Stimulated activated CD8-positive, alpha-beta memory T cell treated with anti-CD3 and anti-CD28 coated beads, Interleukin-2, amount 100 ng/mL, for 1 hour (primary cell): ENCODE measurements at places on chromosomes 2 and 18.

DNA sequence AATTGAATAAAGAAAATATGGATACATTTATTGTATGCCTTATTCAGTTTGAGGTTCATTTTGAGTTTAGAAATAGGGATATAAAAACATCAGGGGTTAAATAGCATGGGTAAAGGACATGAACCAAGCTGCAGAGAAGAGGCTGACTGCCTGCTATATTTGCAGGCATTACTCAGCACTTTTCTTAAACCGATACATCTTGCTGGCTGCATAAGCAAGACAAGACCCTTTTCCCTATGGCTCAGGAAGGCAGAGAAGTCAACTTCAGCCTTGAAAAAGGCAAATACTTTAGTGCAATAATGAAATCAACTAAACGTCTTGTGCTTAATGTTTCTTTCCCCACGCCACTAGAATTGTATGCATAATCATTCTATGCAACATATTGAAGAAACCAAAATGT lies 36.4 kb downstream of the SCN1A start:
- DNase-seq, result no peak

GRCh38 chr2:104046466-104046865 lies 807.4 kb upstream of the POU3F3 start:
- DNase-seq, result no peak

DNA sequence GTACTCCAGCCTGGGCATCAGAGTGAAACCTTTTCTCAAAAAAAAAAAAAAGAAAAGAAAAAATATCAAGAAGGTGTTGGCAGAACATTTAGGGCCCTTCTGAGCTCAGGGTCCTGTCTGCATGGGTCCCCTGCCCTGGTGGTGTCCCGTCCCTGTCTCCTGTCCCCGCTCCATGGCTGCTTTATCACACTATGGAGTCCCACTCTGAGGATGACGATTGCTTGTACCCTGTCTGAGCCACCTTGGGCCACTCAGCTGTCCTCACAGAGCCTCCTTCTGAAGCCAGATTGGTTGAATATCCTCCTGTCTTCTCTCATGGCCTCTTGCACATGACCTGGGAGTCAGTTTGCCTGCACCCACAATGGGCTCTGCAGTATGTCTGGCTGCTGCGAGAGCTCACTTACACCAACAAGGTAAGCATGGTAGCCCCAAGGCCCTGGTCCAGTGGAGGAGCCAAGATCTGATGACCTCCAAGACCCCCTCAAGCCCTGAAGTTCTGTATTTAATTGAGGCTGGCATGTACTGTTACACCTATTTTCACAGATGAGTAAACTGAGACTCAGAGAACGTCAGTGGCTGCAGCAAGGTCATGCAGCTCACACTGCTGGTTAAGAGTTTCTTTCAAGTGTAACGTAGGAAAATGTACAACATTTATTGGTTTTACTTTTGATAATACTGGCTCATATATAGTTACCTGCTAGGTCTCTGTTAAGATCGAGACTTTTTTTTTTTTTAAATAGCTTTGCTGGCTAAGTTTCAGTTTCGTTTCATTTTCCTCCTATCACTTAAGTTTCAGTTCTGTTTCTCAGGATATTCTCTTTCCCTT lies 16.9 kb upstream of the ZCCHC2 start:
- no peak for DNase-seq

DNA sequence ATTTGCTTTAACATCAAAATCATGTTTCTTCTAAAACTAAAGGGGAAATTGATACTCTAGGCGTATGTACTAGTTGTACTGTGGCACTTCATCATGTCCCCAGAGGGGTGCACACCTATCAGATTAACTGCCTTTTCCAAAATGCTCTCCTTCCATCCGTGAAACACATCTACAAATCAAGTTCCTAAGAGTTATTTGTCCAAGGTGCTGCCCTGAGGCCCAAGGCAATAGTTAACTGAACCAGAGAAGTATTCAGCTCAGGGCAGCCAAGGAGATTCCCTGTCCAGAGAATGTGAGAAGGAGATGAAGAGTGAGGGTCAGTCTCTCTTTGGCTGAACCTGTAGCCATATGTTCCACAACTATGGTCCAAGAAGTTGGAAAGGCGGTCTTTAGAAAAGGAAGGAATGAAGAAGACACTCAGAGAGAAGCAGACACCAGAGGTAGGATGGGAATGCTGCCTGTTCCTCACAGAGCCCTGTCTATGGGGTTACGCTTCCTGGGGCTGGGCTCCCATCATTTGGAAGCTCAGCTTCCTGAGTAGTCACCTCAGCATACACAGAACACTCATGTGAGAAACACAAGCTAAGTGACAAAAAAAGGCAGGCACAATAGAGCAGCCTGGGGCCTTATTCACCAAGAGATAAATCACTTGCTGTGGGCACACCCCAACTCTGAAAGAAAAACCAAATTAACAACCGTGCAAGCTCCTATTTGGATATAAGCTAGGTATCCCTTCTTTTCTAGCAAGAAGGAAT lies 55.6 kb downstream of the ANKRD44 start:
- no peak for DNase-seq

GRCh38 chr2:127590386-127591190 lies 55.1 kb downstream of the MYO7B start:
- no peak for DNase-seq

DNA sequence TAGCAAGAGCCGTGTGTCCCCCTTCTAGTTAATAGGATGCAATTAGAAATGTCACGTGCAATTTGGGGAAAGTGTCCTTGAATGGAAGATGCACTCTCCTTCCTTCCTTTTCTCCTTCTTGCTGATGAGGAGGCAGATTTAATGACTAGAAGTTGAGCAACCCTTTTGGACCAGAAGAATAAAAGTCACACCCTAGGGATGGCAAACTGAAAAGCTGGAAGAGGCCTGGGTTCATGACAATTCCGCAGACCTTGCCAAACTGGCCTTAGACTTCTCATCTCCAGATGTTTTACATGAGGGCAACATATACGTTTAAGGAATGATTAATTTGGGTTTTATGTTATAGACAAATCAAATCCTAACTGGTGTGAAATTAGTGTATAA lies 38.6 kb upstream of the NCOA1 start:
- DNase-seq, result no peak

DNA sequence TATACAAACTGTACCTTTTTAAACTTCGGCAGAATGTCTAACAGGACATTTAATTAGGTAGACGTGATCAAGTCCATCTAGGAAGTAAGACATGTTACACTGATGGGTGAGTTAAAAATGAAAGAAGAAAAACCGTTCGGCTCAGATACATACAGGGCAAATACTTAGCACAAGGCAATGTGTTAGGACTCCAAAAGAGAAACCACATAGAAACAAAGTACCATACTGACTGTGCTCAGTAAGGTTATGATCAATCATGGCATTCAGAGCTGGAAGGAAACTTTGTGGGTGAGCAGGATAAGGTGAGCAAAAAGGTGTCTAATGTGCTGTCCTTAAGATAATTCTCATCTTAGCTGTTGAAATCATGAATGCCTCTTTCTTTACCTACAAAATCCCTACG lies 211.9 kb downstream of the STK39 start:
- DNase-seq, result no peak

- DNase-seq, result no peak
Measured at GRCh38 chr18:9722691-9723090, 14.6 kb downstream of the RAB31 start.

DNA sequence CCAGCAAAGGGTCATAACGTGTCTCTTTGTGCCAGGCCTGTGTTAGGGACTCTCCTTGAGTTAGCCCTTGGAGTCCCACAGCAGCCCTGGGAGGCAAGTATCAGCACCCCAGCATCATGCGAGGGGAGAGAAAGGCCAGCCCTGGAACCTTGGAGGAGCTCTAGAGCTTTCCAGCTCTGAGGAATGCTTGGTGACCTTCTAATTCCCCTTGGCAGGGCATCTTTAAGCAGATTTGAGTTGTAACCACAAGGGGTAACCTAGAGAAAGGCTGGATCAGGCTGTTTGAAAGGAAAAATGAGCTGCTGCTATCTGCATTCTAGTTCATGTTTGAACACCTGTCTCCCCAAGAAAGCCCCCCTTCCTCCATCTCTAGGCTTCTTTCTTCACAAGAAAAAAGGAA lies 23.8 kb upstream of the ODC1 start:
- no peak for DNase-seq

DNA sequence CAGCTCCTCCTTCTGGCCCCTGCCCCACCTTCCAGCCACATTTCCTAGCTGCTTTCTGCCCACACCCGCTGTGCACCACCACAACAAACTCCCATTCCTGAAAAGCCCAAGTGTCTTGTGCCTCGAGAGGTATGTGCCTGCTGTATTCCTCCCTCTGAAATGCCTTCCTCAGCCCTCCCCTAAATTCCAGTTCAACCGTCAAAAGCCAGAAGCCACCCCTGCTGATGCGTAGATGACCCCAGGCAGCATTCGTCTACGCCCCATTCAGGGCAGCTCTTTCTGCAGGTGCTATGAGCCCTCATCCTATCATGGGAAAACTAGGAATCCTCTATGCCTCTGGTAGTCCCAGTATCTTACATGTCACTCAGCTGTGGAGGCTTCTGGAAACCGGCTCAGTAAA lies 71.7 kb downstream of the DNMT3A start:
- DNase-seq, result no peak

DNA sequence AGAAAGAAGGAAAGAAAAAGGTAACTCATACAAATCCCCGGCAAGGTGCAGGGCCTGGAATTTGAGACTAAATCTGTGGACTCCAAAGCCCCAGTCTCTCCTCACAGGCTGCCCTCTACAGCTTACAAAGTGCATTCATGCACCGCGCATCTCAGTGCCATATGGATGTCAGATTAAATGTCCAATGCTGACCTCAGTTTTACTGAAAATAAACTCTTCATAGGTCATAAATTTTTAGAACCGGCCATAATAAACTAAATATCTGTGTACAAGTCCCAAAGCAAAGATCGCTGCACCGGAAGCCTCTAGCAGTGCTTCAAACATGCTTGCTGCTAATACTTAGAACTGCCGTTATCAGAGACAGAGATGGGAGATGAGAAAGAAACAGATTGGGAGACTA lies 17.7 kb downstream of the ST6GAL2 start:
- DNase-seq, result no peak

GRCh38 chr2:84971510-84972206 lies 697 bp downstream of the KCMF1 start:
- DNase-seq, result peak; percentile 31

- DNase-seq, result no peak
Measured at GRCh38 chr18:45670281-45670962, 53.6 kb upstream of the SLC14A1 start.

DNA sequence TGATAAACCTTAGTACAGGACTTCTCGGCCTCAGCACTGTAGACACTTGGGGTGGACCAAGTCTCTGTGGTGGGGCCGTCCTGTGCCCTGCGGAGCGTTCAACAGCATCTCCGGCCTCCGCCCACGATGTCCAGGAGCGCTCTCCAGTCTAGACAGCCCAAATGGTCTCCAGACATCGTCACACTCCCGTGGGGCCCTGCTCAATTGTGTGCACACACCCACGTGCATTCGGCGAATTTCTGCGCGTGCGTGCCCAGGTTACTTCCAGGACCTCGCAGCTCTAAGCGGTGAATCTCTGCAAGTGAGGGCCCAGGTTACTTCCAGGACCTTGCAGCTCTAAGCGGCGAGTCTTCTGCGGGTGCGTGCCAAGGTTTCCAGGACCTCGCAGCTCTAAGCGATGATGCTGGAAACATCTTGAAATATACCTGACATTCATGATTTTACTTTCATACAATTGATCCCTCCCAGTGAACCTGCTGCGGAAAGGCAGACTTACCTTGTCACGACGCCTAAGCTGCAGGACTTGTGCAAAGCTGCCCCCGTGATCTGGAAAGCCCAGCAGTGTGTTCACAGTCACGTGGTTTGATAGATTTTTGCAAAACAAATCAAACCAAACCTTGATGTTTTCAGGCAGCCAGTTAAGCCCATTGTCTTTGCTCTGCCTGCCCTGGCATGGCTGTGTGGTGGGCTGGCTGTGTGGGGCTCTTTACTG lies 16.1 kb upstream of the OTOS start:
- DNase-seq, result no peak

GRCh38 chr18:58051765-58052460 lies 7.9 kb downstream of the NEDD4L start:
- no peak for DNase-seq

GRCh38 chr2:191145769-191146471 lies 4.9 kb downstream of the STAT4 start:
- DNase-seq, result no peak

DNA sequence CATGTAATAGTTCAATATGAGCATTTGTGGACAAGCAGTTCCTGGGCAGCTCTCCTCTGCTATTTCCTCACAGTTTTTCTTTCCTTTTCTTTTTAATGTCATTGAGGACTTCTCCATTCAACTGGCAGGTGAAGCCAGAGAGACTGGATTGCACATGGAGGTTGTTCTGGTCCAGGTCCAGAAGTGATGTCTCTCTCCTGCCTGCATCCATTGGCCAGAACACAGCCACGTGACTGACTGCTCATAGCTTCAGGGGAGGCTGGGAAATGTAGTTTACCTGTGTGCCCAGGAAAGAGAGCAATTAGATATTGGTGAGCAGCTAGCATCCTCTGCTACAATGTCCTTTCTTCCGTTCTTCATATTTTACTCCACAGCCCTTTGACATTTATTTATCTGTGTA lies 20.2 kb upstream of the ADAM23 start:
- no peak for DNase-seq

DNA sequence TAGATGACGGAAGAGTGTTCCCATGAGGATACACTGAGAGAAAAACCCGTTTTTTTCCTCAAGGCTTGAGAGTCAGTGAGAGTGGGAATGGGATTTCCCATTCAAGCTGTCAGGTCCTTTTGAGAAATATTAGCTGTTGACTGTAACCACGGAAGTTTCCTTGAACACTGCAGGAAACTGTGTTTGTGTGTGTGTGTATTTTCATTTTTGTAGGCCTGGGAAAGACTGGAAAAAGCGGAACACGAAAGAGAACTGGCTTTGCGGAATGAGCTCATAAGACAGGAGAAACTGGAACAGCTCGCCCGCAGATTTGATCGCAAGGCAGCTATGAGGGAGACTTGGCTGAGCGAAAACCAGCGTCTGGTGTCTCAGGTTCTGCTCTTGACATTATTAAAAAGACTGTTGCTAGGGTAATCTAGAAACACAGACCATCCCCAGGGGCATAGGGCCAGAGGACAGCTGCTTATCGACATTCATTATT lies 98.8 kb upstream of the EML6 start:
- no peak for DNase-seq

GRCh38 chr2:156512451-156512850 lies 76.3 kb downstream of the GPD2 start:
- no peak for DNase-seq

GRCh38 chr2:32825291-32825712 lies 121.5 kb upstream of the LTBP1 start:
- no peak for DNase-seq

GRCh38 chr2:136067459-136067858 lies 50.5 kb downstream of the CXCR4 start:
- DNase-seq, result no peak

DNA sequence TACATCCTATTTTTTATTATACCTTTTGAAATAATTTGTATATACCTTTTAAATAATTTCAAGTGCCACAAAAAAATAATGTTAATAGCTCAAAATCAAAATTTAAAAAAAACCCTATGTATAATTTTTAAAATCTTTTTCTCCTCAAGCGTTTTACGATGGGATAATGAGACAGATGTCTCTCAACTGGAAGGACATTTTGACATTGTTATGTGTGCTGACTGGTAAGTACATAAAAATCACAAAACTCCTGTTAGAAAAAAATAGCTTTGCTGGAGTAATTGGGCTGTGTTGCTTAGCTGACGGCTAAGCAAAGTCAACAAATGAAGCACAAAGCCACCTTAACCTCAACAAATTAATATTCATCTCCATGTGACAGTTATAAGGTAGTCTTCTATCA lies 198.0 kb upstream of the SIX3 start:
- no peak for DNase-seq

- DNase-seq, result no peak
Measured at GRCh38 chr18:9516437-9517064, 41.2 kb downstream of the RALBP1 start.

- DNase-seq, result no peak
Measured at GRCh38 chr2:224927011-224927410, 115.3 kb downstream of the DOCK10 start.
